ENCODE measurements at places on chromosomes 11 and 22. TPM values are rescaled to one million over a fixed set of nuclear protein-coding genes. Genes with fewer than 3 reads are reported as not detected.

OR10D3 gene
- not detected for total RNA-seq

GRCh38 chr11:118914178-118914918 is 11.4 kb downstream of the BCL9L start:
- DNase-seq: peak; percentile 71

- DNase-seq: no peak
These were observed 241.1 kb downstream of the SOX6 start for GRCh38 chr11:16114978-16115871.

DNA sequence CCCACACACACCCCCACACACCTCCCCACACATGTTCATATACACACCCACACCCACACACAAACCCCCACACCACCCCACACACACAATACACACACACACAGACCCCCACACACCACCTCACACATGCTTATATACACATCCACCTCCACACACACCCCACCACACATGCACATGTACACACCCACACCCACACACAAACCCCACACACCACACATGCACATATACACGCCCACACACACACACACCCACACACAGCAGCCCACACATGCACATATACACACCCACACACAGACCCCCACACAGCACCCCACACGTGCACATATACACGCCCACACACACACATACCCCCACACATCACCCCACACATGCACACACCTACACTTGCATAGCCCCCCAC is 29.1 kb downstream of the KCNC1 start:
- DNase-seq: no peak

DNA sequence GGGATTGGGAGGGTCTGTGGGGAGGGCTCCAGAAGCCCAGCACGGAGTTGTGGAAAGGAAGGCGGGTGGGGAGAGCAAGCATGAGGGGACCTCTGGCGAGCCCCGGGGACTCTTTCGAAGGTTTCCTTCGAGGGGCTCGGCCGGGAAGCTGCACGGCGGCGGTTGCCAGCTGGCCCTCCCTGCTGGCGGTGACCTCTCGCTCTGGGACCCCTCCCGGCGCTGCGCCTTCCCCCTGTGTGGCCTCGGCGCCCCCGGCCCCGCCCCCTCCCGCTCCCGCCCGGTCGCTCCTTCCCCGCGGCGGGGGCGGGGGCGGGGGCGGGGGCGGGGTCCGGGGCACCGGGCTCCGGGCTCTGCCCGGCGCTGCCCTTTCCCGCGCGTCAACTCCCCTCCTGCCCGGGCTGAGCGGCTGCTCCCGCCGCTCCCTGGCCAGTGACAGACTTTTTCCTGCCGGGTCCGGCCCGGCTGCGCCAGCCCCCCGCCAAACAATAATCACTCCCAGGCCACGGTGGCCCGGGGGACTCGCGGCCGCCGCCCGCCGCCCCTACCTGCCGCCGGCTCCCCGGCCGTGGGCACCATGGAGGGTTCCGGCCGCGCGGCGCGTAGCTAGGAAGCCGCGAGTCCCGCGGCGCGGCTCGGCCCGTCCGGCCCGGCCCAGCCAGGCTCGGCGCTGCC is 941 bp downstream of the CLCF1 start:
- no peak for DNase-seq

SLC22A9 gene
- not detected for total RNA-seq

SHANK2 gene
- total RNA-seq: 0.21 TPM

GRCh38 chr11:77068457-77069335 is 1.9 kb downstream of the CAPN5 start:
- DNase-seq: no peak

- DNase-seq: no peak
These were observed 9.7 kb upstream of the RCN1 start for GRCh38 chr11:32081129-32081641.

CHRDL2 gene
- total RNA-seq: 3.6 TPM

GRCh38 chr11:84819128-84819527 is 808.0 kb downstream of the DLG2 start:
- no peak for DNase-seq

GRCh38 chr11:93478841-93479240 is 64.3 kb downstream of the SMCO4 start:
- DNase-seq: no peak

GRCh38 chr11:19430346-19430745 is 189.6 kb upstream of the E2F8 start:
- DNase-seq: no peak

GRCh38 chr22:40263191-40263590 is 83.1 kb upstream of the ADSL start:
- no peak for DNase-seq

MUC2 gene
- total RNA-seq: not detected

HBE1 gene
- total RNA-seq: 21.8 TPM

CNTN5 gene
- total RNA-seq: not detected

GRCh38 chr11:10492084-10492483 is 37.0 kb downstream of the AMPD3 start:
- no peak for DNase-seq

DNA sequence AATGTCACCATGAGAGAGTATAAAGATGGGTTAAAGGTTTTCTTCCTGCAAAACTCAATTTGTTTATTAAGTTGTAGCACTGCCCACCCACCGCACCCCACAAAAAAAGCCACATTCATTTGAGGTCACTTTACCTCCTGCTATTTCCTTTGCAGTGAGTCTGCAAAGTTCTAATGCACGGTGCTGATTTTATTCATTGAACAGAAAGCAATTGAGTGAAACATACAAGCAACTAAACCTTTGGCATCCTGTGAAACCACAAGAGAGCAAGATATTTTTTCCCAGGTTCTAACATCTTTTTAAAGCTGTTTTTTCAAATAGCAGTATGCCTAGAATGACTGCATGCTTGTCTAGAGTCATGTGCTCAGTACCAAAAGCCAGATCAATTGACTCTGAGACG is 39.0 kb downstream of the RRAS2 start:
- no peak for DNase-seq

DNA sequence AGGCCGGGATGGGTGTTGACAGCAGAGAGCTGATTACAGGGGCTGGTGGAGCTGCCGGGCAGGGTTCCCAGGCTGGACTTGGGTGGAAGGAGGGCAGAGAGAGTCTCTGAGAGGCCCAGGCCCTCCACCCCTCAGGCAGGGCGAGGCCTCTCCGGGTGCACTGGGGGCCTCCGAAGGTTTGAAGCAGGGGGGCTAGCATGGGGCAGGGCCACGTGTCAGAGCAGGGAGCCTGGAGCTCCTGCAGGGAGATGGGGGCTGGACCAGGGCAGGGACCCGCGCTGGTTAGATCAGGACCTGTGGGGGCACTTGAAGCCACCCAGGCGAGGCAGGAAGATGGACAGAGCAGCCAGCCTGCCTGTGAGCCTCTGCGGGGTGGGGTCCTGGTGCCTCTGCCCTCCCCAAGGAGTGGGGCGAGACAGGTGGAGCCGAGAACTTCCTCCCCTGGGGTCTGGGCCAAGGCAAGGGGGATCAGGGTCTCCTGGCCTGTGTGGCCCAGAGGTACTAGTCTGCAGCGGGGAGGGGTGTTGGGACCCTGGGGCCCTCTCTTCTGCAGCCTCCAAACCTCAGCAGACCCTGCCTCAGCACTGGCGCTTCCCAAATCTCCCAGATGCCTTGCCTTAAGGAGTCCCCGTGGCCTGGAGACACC is 911 bp downstream of the PANX2 start:
- DNase-seq: no peak

GRCh38 chr22:17785185-17786184 is 11.2 kb upstream of the BID start:
- DNase-seq: peak; percentile 81

HDHD5 gene
- total RNA-seq: 89.6 TPM

DNA sequence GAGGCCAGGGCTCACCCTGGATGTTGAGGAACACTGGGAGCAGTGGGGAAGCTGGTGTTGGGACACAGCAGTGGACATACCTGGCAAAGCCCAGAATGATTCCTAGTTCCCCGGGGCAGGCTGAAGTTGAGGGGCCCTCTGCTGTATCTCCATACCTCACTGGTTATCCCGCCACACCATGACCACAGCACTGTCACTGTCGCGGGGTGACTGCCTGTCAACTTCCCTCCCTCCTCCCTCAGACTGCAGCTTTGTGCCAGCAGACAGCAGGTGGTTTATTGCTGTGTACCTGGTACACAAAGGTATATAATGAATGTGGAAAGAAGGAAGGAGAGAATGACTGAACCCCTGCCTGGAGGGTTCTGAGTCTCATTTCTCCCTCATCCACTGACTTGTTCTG is 318.7 kb downstream of the TMEM135 start:
- no peak for DNase-seq

DNA sequence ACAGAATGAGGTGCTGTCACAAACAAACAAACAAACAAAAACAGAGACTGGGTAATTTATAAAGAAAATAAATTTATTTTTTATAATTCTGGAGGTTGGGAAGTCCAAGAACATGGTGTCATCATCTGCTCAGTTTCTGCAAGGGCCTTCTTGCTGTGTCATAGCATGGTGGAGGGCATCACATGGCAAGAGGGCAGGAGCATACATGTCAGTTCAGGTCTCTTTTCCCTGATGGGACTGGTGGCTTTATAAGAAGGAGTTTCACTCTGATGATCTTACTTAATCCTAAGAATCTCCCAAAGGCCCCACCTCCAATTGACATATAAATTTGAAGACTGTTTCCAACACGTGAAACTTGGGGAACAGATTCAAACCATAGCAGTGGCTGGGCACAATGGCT is 135.7 kb downstream of the NECTIN1 start:
- DNase-seq: no peak

KDM4E gene
- total RNA-seq: not detected

PGA5 gene
- total RNA-seq: not detected

- peak; percentile 73 for DNase-seq
These were observed 80.5 kb downstream of the CLPB start for GRCh38 chr11:72353861-72354260.

DNA sequence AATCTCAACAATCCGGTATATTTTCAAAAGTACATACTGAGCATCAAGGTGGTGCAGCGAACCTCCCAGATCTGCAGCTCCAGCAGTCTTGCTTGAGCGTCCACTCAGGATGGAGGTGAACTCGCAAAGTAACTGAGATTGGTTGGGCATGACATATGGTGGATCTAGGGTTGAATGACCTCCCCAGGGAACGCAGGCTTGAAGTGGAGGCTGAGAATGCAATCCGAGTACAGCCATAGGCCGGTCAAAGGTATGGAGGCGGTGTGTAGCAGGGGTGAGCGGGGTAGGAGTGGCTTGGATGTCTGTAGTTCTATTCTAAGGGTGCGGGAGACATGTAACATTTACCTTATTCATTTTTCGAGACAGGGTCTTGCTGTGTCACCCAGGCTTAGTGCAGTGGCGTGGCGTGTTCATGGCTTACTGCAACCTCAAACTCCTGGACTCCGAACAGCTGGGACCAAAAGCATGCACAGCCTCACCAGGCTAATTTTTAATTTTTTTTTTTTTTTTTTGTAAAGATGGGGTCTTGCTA is 631 bp upstream of the C22orf39 start:
- peak; percentile 75 for DNase-seq

OR5AK2 gene
- total RNA-seq: not detected

GRCh38 chr22:41417622-41418390 is 28.8 kb downstream of the TOB2 start:
- no peak for DNase-seq

TKFC gene
- total RNA-seq: 43.2 TPM

TREH gene
- total RNA-seq: 0.13 TPM

DNA sequence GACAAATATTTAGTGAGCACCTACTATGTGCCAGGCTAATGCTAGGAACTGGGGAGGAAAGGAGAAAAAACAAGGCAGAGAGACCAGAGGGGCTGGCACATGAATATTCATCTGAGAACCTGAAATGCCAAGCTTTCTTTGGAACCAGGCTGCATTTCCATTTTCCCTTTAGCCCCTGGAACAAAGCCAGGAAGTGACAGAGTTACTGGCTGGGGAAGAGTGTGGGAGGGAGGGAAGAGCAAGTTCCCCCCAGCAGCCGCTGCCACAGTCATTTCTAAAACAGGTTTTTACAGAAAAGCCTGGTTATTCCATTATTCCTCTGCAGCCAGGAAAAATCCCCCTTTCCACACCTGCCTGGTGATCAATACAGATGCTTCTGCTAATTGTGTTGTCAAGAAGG is 97.0 kb downstream of the SPON1 start:
- DNase-seq: no peak

DNA sequence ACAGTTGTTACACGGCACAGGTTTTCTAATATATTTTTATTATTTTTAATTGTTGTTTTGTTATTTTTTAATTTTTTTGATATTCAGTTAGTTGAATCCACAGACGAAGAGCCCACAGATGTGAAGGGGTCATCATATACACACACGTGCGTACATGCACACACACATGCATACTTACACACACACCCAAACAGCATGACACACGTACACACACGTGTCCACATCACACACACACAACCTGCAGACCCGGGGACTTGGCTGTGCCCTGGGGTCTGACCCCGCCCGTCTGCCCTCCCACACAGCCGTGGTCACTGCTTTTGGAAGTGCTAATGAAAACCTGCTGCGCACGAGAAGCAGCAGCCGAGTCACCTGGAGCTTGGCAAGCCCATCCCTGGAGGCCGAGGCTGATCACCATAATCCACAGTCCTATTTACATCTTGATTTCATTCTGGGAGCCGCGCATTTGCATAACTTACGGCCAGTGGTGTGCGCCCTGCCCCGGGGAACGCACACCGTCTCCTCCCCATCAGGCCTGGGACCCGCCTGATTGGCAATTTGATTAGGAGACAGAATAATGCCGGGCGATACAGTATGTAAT is 110.3 kb downstream of the BRD1 start:
- no peak for DNase-seq

- peak; percentile 72 for DNase-seq
These were observed 7.1 kb downstream of the SLC1A2 start for GRCh38 chr11:35412285-35412684.

C11orf87 gene
- total RNA-seq: not detected

DNA sequence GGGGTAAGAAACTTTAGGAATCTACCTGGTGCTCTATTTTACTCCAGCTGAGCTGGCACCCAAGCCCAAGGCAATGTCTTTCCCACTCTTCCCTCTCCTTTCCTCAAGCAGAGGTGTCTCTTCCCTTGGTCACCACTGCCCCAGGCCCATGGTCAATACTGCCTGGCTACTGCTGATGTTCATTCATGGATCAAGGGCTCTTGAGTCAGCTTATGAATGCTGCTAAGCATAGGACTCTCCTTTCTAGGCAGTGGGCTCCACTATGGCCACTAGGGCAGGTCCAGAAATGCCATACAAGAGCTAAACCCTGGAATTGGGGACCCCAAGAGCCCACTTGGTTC is 2.7 kb upstream of the HEPN1 start:
- DNase-seq: no peak

LMO1 gene
- total RNA-seq: 0.29 TPM

Data from SK-MEL-5 (cell line).